ENCODE measurements at places on chromosomes 1 and 21.

- DNase-seq: no peak
Measured at GRCh38 chr1:106802181-106802580, 254.3 kb upstream of the PRMT6 start.

GRCh38 chr21:42400525-42400924 lies 3.2 kb upstream of the UBASH3A start:
- DNase-seq: no peak

GRCh38 chr1:155861896-155862295 lies 2.5 kb downstream of the SYT11 start:
- DNase-seq: no peak

DNA sequence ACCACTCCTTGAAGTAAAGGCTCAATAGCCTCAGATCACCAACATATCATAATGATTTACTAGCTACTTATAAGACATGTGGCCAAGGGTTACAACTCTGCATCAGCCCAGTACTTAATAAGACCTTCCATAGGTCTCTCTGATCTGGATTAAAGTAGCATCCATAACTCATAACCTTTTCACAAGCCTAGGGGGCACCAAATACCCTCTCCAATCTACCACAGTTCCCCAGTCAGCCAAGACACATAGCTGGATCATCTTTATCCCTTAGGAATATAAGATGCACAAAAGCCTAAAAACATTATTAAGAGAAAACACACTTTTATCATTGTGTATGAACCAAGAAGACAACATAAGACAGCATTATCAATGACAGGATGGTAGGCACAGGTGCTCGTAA lies 22.1 kb downstream of the SSX2IP start:
- peak; percentile 34 for DNase-seq
